T1000 (cell line): ENCODE measurements at places on chromosomes 16 and 17.

DNA sequence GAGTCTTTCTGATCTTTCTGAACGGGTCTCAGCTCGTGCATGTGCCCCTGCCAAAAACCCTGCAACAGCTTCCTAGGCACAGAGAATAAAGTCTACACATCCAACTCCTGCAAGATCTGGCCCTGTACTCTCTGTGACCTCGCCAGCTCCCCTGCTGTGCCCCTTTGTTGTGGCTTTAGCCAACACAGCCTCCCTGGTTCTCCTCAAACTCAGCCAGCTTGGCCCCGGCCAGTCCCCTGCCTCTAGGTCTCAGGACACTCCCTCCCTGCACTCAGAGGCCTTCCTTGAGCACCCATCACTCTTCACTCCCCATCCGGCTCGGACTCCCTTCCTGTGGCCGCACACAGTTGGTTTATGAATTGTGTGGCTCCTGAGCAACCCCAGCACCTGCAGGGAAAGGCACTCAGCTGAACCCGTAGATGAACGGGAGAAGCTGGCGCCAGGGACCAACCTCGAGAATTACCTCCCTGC, 1.4 kb downstream of the CEP131 start:
- DNase-seq = no peak

GRCh38 chr17:61457226-61457983, 5.2 kb downstream of the TBX4 start:
- DNase-seq = no peak

GRCh38 chr17:45729294-45729907, 54.7 kb upstream of the CRHR1 start:
- DNase-seq = no peak

DNA sequence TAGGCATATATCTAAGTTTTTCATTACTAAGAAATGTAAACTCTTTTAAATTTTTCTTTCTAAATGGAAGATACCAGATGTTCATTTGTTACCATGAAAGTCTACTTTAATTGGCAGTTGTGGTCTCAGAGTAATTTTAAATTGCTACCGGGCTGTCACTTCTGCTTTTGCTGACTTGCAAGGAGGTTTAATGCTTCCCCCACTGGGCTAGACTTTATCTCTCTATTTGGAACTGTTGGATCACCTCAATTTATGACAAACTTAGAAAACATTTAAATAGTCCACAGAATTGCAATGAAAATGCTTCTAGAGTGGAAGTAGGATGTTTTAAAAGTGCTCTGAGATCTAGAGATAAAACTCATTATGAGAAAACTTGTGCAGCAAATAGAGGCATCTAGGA, 479.8 kb upstream of the GOT2 start:
- no peak for DNase-seq

- DNase-seq = no peak
Measured at GRCh38 chr17:33115366-33115765, 123.7 kb downstream of the SPACA3 start.

- no peak for DNase-seq
Measured at GRCh38 chr17:5220074-5220473, 14.6 kb downstream of the SCIMP start.

DNA sequence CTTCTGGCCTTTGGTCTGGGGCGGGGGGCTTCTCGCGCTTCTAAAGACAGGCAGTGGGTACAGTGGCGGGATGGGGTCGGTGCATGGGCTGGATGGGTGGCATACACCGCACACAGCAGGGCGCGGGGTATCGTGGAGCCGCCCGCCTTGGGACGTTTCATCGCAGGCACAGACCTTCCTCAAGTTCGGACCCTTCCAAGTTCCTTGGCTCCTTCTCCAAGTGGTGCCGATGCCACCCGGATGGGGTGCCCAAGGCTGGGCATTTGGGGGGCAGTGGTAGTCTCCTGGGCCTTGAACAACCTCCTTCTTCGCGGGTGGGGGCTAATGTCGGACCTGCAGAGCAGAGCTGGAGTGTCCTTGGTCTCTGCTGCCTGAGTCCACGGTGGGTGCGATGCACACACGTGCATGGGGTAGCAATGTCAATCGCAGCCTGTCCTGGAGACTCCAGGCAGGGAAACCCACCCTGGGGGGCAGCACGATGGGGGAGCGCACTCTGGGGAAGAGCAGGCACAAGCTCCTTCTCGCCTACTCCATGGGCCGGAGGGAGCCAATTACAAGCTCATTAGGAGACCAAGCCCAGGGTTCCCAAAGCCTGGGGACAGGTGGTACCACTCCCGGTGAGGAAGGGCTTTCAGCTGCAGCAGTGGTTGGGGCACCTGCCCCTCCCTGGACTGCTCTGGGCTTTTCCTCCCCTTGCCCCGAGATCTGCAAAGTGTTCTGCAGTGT, 686 bp upstream of the MTSS2 start:
- no peak for DNase-seq

DNA sequence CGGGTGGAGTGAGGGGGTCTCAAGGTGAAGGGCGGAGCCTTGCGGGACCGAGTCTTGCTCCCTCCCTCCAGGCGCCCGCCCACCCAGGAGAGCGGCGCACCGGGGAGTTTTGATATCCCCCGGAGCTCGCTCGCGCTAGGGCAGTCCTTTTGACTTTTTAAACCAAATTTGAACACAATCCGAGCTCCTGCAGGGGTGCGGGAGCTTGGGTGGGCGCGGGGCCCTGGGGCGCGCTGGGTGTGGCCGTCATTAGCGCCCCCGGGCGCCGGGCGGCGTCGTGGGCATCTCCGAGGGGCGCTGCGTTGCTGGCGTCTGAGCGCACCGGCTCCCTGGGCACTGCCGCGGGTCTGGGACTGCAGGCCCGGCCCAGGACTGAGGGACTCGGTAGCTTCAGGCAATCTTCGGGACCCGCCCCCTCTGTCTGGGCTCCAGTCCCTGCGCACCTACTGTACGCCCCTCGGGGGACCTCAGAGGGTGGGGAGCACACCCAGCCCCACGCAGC, 10.9 kb downstream of the MAF start:
- DNase-seq = no peak

GRCh38 chr17:33014751-33015150, 23.1 kb downstream of the SPACA3 start:
- DNase-seq = no peak

- DNase-seq = no peak
Measured at GRCh38 chr16:65098916-65099315, 22.9 kb downstream of the CDH11 start.

- no peak for DNase-seq
Measured at GRCh38 chr17:8312726-8313600, 2.9 kb downstream of the ARHGEF15 start.

DNA sequence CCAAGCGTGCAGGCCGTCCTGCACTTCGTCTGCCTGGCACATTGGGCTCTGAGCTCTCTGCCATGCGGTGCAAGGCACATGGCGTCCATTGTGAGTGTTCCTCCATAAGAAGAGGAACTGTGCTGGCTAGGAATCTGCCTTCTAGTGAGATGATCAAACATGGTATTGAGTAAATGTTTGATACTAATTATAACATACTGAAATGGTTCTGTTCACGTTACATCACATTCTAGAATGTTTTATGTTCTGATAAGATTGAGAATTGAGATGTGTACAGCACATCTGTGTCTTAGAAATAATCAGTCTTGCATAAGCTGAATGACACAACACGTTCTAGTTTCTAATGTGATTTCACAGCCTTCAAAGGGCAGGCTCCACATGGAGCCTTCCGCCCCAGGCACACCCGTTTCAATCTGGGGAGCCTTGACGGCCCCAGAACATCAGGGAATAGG, 42.9 kb downstream of the USP10 start:
- DNase-seq = no peak

- DNase-seq = no peak
Measured at GRCh38 chr17:29031488-29031887, 11.5 kb upstream of the PIPOX start.

DNA sequence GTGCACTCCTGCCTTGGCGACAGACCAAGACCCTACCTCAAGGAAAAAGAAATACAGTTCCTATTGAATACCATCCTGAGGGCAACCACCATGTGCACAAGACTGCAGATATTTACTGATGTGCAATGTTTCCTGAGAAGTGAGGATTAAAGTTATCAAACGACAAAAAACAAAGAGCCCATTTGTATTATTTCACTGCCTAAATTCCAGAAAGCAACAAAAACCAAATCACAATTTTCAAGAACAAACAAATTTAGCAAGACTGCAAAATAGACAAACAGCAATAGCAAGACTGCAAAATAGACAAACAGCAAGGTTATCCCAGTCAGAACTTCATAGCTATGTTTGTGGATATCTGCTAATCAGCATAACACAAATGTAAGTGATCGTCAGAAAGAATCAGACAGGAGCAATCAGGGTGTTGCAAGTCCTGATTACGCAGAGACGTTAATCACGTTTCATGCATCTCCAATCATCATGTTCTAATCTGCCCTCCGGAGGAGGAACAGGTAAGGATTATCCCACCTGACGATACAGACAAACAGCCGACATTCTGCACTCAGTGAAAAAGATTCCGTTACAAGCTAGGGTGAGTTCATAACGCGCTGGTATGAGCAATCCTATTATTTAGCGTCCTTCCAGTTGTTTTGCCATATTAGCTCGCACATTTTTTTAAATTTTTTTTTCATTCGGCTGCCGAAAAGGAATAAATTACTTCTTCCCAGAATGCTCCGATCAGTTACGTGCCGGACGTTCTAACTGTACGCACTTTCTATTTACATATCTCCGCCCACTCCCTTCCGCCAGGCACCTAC, 2.9 kb downstream of the TMEM107 start:
- DNase-seq = peak; percentile 83

- DNase-seq = no peak
Measured at GRCh38 chr16:52437277-52437670, 109.7 kb downstream of the TOX3 start.

DNA sequence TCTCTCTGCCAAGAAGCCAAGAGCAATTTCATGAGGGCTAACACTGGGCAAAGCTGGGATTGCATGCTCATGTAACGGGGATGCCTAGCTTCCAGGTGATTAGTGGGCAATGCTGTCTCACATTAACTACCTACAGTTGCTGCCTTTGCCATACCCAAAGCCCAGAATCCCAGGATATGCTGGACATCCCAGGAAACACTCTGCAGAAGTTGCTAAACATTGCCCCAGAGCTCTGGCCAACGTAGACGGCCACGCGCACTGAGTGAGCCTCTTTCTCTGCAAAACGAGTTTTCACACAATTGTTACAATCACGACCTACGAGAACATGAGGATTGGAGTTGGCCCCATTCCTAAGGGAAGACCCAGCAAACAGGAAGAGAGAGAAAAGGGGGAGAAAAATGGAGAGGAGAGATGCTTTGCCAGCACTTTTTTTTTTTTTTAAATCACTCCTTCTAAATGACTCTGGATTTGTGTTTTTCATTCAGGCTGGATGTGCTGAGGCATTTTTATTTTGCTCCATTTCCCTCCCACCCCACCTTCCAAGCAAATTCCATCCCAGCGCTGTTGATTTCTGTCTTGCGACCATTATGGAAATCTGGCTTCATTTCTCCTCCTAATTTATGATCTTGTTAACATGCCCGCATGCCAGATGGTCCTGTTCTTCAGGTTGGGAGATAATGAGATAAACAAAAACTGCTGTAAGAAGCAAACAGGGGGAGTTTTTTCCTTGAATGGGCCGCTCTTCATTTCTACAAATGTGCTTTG, 112.8 kb upstream of the DNAH9 start:
- no peak for DNase-seq

GRCh38 chr17:56633681-56634080, 40.2 kb downstream of the NOG start:
- DNase-seq = no peak

DNA sequence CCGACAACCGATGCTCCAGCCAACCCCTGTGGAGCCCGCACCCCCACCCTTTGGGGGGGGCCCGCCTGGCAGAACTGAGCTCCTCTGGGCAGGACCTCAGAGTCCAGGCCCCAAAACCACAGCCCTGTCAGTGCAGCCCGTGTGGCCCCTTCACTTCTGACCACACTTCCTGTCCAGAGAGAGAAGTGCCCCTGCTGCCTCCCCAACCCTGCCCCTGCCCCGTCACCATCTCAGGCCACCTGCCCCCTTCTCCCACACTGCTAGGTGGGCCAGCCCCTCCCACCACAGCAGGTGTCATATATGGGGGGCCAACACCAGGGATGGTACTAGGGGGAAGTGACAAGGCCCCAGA, 17.9 kb downstream of the NGFR start:
- no peak for DNase-seq

- no peak for DNase-seq
Measured at GRCh38 chr17:72660274-72661115, 432.0 kb downstream of the SLC39A11 start.

GRCh38 chr16:89506113-89506504, 2.1 kb upstream of the SPG7 start:
- DNase-seq = no peak

GRCh38 chr17:50945779-50946222, 79.6 kb upstream of the TOB1 start:
- DNase-seq = no peak

DNA sequence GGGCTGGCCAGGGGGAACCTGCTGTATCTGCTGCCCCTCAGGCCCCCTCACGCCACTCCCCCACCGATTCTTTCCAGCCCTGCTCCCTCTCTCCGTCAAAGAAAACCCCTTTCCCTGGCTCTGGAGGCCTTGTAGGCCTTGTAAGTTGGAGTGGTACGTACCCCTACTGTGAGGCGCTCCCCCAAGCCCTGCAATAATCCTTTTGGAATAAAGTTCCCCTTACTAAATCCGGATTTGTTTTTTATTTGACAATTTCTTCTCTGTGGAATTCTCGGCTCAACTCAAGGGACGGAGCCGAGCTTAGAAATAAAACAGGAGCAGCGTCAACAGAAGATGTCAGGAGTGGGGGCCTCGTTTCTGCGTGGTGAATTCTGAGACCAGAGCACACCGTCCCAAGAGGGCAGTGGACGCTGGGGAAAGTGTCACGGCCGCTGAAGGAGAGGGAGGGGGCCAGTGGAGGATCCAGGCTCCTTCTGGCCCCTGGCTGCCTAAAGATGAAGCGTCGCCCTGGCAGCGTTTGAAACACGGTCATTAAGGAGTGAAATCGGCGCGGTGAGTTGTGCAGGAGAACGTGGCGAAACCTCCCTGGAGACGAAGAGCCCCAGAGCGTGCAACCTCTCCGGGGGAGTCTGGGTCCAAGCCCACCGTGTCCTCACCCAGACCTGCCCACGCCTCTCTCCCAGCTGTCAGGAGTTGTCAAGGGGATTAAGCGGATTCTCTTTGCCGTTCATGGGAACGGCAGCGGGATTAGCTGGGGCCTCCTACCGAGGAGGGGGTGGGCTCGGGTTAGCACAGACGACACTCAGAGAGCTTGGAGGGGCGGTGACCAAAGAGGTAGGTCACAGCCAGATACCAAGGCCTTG, 47.0 kb downstream of the SLC7A5 start:
- DNase-seq = no peak
